Activated T-cell treated with anti-CD3 and anti-CD28 coated beads for 1 hour (primary cell): ENCODE measurements at places on chromosomes 5 and 9.

DNA sequence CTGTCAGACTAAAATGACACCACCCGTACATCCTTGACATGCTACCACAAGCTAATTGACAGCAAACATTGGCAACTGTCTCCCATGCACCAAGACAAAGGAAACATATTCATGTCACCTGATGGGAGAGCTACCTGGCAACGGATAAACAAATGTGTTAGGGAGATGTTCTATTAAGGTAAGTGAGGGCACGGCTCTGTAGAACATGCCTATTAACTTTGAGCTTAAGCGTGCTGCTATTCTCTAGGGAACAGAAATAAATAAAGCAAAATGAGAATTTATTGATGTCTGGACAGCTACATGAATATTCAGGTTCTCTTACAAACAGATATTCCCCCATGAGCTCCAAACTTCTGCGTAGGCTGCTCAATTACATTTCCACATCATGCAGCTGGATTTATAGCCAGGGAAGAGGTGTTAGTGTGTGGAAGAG lies 361.4 kb upstream of the RFX3 start:
- DNase-seq = no peak

GRCh38 chr5:142958944-142959682 lies 188.9 kb downstream of the ARHGAP26 start:
- no peak for DNase-seq

DNA sequence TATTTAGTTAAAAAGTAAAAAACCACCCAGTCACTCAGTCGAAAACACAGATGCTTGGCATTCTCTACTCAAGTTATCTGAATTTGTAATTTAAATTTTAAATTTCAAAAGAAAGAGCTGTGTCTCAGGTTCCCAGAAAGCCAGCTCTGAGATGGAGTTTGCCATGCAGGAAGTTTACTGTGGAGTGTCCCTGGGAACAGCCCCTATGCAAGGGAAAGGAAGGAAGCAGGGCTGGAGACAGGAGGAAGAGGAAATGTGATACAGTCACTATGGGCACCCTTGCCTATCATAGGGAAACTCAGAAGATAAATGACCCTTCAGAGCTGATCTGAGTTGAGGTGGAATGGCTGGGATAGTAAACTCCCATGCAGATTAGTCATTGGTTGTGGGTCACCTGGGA lies 408.8 kb upstream of the ACTBL2 start:
- no peak for DNase-seq

DNA sequence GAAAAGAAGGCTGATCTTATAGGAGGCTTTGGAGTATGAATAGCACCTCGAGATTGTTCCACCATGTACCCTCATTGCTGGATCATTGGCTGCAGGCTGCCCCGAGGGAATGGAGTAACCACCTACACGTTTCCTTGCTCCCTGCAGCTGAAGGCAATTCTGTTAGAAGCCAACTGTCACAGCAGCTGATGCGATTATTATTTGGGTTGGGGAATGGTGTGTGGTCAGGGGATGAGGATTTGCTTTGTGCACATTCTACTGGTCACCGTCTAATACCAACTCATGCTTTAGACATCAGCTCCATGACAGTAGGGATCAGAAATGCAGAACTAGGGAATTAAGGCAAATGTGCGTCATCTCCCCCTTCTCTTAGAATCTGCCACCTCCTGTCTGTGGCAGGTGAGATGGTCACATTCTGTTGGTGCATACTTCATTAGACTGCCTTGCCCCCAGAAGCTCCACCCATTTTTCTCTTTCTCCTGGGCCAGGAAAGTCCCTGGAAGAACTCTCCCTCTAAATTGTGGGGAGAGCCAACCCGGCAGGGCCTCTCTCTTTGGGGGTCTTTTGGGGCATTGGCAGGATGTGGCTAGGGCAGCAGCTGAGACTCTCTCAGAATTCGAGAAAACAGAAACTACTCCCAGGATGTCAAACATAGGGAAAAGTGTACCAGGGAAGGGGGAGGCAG lies 32.8 kb downstream of the NEUROG1 start:
- DNase-seq = no peak

- no peak for DNase-seq
Observed at GRCh38 chr5:16679863-16680262, 63.1 kb upstream of the RETREG1 start.

DNA sequence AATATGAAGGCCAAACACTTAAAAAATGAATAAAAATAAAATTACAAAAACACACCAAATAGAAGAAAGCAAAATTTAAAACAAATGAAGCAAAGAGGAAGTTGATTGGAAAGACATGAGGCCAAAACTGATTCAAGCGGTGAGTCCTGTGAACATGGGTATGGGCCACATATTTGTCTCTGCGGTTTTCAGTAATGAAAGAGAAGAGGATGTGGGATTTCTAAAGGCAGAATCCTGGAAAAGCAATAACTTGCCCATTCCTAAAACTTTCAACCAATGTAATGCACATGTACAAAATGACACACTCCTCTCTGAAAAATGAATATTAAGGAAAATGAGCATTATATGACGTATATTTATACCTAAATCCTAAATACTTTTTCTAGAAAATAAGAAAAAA lies 263.7 kb downstream of the SEMA5A start:
- no peak for DNase-seq

DNA sequence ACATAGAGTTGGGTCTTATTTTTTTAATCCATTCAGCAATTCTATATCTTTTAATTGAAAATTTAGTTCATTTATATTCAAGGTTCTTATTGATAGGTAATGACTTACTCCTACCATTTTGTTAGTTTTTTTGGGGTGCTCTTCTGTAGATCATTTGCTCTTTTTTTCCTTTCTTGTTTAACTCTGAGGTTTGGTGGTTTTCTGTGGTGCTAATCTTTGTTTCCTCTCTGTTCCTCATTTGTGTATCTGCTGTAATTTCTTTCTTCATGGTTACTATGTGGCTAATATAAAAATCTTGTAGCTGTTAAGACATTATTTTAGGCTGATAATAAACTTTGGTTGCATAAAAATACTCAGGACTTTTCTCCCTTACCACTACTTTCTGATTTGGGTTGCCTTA lies 181.6 kb upstream of the DMRTA1 start:
- no peak for DNase-seq

- no peak for DNase-seq
Observed at GRCh38 chr5:112413611-112414010, 5.5 kb downstream of the EPB41L4A start.

GRCh38 chr5:120778491-120779484 lies 314.7 kb downstream of the PRR16 start:
- DNase-seq = no peak

DNA sequence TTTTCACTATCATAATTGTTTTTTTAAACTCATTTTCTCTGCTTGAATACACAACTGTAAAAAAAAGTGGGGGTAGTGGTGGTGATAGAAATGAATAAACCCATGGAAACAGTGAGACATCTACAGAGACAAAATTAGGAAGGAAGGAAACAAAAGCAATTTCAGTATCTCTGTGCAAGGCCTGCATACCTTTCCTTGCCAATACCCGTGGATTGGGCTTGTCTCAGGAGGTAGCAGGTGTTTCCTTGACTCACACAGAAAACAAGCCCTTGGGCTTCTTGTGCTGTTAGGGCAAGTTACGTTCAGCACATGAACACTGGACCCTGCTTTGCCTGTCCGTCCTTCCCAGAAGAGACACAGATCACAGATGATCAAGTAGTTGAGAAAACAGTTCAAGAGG lies 372.2 kb downstream of the ZSWIM6 start:
- no peak for DNase-seq

GRCh38 chr9:6639622-6640021 lies 5.9 kb downstream of the GLDC start:
- no peak for DNase-seq

GRCh38 chr5:178228609-178229008 lies 4.0 kb downstream of the PHYKPL start:
- DNase-seq = no peak

DNA sequence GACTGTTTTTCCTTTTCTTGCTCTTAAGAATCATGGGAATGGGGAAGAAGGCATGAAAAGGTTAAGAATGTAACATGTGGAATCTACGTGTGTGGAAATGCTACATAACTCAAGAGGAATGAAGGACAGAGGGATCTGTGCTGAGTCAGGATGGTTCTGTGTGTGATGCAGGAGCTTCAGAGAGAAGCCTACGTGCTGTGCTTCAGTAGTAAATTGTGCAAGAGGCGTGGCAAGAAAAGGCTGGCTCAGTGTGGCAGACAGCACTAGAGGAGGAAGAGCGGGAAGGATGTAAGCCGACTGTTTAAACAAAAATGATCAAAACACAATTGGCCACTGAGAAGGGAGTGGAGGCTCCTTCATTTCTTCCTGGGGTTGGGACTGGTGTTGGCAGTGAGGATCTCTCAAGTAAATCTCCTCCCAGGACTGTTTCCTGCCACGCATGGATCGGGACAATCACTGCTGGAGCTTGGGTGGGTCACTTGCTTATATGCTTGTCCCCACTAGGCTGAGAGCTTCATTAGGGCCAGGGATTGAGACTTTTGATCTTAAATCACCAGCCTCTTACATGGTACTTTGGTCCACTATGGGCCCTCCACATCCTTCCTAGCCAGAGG lies 59.4 kb upstream of the BASP1 start:
- DNase-seq = no peak

DNA sequence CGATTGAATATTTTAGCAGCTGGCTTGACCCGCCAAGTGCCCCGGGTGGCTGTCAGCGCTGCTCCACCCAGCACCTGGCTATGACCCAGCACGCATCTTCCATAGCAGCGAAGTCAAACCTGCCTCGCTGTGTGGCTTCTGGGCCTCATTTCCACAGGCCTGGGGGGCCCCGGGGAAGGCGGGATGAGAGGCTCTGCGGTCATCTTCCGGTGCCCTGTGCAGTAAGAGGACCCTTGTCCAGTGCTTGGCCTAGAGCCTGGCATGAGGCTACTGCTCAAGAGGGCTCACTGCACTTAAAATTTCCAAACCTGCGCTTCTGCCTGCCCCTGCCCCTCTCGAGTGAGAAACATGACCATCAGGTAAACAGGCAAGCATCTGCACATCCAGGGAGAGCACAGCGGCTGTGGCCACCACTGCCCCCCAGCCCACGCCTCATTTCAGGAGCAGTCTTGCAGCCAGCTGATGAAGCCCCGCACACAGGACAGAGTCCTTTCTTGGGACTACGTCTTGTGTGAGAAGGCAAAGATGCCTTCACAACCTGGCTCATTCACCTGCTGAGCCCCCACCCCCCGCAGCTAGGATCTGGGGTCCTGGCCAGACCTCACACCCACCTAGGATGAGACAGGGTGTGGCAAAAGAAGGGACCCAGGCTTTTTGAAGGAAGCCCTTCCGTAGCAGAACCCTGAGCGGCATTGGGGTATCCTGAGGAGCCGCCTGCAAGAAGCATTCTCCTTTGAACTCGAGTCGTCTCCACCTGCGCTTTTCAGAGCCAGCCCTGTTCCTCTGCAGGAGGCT lies 69.5 kb upstream of the UNC5A start:
- DNase-seq = no peak

DNA sequence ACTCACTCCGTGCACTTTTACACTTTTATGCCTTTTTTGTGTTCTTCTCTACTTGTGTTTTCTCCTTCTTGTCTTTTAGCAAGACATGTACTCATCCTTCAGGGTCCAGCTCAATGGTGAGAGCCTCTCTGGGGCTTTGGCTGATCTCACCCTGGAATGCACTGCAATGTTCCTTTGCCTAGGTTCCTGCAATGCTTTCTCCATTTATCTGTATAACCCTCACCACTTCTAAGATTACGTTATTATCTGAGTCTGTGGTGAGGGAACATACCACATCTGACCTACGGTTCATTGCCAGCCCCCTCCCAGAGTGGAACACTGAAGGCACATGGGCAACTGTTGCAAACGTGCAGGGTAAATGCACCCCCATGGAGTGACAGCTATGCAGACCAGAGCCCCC lies 47.3 kb downstream of the KCNIP1 start:
- DNase-seq = no peak

DNA sequence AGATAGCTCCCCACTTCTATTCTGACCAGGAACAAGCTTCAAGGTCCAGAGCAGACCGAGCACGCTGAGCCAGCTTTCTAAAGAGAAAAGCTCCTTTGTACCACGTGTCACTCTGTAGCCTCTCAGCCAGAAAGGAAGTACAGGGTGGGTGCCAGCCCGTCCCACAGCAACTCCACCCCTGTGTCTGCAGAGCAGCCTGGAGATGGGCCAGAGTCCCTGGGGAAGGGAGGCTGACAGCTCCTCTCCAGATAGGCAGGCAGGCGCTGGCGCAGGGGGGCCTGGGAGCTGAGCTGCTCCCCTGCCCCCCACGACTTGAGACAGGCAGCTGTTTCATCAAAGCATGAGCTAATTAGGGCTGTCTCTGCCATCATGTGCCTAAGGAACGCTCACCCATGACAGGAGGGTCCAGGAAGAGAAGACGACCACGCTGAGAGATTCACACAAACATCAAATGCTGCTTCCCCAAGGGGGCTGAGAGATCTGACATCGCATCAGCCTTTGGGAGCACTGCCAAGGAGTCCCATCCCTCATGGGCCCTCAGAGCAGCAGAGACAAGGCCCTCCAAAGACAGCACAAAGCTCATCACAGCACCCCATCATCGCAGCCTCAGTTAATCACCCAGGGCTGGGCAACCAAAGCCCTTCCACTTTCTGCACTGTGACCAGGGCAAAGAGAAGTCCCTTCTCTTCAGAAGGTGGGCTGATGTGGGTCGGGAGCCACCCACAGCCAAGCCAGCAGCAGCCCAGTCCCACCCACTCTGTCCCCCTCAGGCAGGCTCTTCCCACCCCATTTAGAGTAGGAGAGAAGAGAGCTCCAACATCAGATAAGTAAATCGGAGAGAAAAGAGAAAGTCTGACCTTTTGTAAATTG lies 78.5 kb upstream of the LRRTM2 start:
- no peak for DNase-seq

- DNase-seq = no peak
Observed at GRCh38 chr5:143016777-143017516, 246.8 kb downstream of the ARHGAP26 start.

DNA sequence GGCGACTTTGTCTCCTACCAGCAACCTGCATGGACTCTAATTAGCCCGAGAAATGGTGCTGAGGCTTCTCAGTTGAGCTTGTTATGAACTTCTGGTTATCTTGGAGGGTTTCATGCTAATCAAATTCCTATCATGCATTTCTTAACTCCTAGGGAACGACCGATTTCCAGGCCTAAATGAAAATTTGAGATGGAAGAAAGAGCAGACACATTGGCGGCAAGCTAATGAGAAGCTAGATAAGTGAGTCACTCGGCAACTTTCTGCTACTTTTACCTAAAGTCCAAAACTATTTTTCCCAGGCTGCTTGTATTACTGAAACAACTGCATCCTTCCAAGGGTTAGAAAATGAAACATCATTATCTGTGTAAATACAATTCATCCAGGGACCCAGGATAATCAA lies 207.2 kb downstream of the DOCK8 start:
- no peak for DNase-seq

DNA sequence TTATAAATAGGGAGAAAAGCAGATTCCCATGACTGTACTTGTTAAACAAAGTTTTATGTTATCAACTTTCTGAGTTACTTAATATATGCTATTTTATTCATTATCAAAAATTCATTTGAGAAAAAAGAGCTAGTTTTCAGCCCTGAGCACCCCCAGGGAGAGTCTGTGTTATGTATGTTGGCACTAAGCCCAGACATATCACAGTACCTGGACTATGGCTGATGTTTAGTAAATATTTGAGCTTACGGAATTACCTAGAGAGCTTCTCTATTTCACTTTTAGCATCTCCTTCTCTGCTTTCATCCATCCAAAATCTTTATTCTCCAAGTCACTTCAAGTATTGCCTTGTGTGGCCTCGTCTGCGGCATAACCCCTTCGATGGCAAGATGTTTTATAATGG lies 225.9 kb upstream of the PCSK5 start:
- no peak for DNase-seq
